Ureter (tissue), 1 donor: ENCODE measurements at places on chromosomes 11 and 22.
A peak's percentile ranks its signal among the peaks of the same experiment; 100 is the strongest.

- no peak for DNase-seq
These were observed 294.3 kb downstream of the OPCML start for GRCh38 chr11:133238027-133238426.

- no peak for DNase-seq
These were observed 10.2 kb downstream of the RASSF10 start for GRCh38 chr11:13019313-13019712.

DNA sequence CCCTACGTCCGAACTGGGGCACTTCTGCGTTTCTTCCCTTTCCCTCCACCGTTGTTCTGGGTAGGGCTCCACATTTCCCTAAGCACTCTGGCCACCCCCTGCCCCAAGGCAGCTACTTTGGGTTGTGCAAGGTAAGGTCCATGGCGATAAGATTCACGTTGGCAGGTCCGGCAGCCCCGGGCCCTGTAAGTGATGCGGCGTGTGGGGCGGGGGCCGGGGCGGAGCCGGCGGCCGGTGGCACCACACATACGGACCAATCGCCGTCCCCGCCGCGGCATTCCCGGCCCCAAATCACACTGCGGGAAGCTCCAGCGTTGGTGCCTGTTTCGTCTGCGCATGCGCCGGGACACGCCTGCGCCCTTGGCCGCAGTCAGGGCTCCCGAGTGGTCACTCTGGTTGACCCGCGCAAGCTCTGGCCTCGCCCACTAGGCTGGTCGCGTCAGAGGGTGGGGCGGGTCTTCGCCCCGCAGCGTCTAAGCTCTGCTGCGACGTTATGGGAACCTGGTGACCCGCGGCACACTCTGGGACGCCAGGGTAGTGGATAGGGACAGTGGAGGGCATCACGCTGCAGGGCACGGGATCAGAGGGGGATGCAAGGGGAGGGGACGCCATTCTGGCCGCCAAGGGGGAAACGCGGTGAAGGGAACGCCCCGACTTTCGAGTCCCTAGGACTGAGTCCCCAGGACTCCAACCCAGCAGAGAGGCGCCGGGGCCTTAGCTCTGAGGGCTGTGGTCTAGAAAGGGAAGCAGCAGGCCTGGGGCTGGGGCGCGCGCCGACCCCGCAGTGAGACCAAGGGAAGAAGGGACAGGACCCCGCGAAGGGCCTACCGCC is 1.6 kb downstream of the FADS1 start:
- peak; percentile 94 for DNase-seq

DNA sequence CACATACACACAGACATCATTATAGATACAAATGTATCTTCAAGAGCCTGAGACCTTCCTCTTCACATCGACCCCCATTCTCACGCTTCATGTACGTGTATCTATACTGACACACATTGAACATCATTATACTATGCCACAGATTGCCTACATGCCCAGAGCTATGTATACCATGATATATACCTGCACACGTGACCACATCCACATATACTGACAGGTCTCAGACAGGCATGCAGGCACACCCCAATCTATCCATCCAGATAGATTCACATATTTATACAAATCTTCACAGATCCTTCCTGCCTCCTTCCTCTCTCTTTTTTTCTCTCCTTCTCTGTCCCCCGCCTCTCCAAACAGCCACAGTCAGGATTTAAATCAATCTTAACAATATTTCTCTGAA is 140.1 kb downstream of the CEP164 start:
- no peak for DNase-seq

GRCh38 chr11:14645015-14645912 is 1.7 kb downstream of the PDE3B start:
- no peak for DNase-seq
